Fibroblast of skin of left biceps (primary cell): ENCODE measurements at places on chromosomes 2 and 18.

DNA sequence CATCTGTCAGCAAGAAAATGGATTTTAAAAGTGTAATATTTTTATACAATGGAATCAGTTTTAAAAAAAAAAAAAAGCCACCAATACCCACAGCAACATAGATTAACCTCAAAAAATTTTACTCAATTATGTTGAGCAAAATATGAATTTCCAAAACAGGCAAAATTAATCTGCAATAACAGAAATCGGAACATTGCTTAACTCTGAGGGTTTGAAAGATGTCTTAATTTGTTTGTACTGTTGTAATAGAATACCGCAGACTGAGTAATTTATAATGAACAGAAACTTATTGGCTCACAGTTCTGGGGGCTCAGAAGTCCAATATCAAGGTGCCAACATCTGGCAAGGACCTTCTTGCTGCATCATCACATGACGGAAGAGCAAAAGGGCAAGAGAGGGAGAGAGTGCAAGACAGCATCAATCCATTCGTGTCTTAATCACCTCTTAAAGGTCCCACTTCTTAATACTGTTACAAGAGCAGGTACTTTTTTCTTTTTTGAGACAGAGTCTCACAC lies 31.8 kb upstream of the TNFAIP6 start:
- no peak for DNase-seq

GRCh38 chr18:39406941-39407340 lies 1841.3 kb upstream of the CELF4 start:
- DNase-seq, result no peak

DNA sequence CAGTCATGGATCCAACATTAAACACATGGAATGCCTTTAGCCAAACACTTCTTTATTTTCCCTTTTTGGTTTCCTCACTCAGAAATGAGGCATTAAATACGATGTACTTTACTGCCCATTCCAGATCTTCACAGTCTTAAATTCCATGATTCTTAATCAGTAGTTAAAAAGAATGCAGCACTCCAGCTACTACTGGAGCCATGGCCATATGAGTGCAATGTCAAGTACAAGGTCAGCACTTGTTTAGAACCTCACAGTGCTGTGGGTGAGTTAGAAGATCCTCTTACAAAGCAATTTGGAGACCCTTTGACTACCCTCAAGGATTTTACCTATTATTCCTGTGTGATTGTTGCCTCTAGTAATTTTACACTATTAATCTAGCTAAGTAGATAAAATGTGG lies 550.3 kb upstream of the LRRTM1 start:
- DNase-seq, result no peak

GRCh38 chr18:48048251-48048650 lies 117.8 kb upstream of the SMAD2 start:
- no peak for DNase-seq

DNA sequence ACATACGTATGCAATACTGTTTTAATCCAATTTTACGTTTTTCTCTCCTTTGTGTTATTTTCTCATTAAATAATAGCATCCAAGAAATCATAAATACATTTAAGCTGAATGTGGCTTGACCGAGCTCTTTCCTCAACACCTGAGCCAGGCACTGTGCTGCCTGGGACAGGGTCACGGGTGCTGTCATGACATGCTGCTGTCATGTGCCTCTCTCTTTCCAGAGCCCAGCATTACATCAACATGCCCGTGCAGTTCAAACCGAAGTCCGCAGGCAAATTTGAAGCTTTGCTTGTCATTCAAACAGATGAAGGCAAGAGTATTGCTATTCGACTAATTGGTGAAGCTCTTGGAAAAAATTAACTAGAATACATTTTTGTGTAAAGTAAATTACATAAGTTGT lies 94.1 kb upstream of the LDLRAD4 start:
- DNase-seq, result no peak
